ENCODE measurements at places on chromosomes 5 and 9. TPM values are rescaled to one million over a fixed set of nuclear protein-coding genes. Genes with fewer than 3 reads are reported as not detected.

Gene DBH
- total RNA-seq, result not detected

Gene GRM6
- total RNA-seq, result not detected

Gene SLC24A2
- total RNA-seq, result not detected

Gene LHFPL2
- total RNA-seq, result 0.84 TPM

Gene CATSPER3
- 0.18 TPM for total RNA-seq

Gene PCDHGA7
- not detected for total RNA-seq

Gene NME5
- total RNA-seq, result not detected

GRCh38 chr9:130196643-130197042 lies 24.4 kb downstream of the NCS1 start:
- no peak for DNase-seq

DNA sequence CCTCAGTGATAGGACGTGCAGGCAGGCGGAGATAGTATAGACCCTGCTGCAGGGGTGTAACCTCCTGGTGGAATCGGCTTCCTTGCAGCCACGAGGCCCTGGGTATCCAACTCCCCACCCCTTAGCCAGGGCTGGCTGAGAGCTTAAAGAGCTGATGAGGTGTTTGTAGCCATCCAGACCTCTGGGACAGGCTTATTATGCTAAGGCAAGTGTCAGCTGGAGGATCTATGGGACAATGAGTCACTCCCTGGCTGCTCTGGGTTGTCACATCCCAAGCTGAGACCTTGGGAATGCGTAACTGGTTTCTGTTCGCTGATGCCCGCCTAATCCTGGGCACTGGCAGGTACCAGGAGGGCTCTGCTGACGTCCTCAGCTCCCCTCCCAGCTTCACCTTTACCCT lies 38.9 kb downstream of the DAB2IP start:
- DNase-seq, result no peak

GRCh38 chr5:135492319-135492626 lies 40.1 kb upstream of the TIFAB start:
- DNase-seq, result no peak

DNA sequence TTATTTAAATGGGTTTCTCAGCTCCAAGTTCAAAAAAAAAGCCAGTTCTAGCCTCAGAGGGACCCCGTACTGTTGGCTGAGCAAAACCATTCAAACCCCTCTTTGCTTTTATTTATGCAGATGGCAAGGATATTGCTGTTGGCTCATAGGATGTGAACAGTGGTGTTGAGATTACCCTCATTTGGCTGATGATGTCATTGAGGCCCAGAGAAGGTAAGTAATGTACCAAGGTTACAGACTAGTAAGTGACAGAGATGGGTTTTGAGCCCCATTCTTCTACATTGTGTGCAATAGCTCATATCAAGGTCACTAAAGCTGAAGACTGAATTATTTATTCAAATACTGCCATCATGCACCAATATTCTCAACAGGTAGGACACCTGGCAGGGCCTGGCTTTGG lies 122.2 kb upstream of the PCA3 start:
- no peak for DNase-seq

DNA sequence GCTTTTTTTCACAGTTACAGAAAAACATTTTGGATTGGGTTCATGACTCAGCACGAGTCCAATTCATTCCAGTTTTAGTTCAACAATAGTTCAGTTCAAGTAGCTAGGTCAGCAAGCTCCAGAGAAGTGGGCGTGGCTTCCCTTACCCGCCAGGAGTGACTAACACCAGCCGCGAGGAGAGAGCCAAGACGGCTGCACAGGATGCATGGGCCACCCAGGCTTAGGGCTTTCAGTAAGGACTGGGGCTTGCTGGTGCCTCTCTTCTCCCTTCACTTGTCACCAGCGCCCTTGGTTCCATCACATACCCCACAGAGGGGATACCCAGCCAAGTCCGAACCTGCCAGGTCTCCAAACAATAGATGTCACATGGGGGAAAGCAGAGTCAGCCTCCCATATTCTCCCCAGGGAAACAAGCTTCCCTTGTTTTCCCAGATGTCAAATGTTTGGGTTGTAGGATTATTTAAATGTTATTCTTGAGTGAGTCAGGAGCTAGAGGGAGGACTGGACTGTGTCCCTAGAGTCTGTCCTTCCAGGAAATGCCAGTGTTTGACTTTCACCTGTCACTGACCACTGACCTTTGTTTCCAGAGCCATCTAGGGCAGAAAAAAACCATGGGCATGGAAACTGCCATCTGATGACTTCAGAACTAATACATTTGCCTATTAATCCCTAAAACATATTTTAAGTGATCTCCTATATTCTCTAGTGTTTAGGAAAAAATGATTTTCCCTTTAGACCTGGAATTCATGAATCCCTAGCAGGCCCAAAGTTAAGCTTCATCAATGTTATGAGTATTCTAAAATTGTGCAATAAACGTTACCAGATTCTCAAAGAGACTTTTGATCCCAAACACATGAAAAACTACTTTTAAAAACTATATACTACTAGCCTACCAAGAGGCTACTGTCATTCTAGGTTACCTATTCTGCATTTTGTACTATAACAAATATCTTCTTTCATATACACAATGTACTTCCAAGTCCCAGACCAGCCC lies 51.9 kb downstream of the NIPAL4 start:
- DNase-seq, result no peak

DNA sequence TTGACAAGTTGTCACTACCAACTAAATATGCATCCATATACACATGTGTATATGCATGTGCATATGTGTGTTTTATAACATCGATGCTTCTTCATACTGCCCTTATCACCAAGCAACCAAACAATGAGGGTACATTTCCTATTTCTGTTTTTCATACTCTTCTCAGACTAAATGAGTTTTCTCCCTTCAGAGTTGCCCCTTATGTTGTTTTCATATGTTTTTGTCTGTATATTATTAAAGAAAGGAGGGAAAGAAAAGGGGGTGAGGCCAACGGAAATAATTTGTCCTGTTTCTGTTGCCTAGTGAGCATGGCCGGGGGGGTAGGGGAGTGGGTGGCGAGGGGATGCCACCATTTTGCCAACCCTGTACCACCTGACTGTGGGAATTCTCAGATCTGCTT lies 28.8 kb upstream of the NFIB start:
- DNase-seq, result no peak

- DNase-seq, result no peak
Measured at GRCh38 chr5:115423541-115423940, 121.0 kb downstream of the FEM1C start.

DNA sequence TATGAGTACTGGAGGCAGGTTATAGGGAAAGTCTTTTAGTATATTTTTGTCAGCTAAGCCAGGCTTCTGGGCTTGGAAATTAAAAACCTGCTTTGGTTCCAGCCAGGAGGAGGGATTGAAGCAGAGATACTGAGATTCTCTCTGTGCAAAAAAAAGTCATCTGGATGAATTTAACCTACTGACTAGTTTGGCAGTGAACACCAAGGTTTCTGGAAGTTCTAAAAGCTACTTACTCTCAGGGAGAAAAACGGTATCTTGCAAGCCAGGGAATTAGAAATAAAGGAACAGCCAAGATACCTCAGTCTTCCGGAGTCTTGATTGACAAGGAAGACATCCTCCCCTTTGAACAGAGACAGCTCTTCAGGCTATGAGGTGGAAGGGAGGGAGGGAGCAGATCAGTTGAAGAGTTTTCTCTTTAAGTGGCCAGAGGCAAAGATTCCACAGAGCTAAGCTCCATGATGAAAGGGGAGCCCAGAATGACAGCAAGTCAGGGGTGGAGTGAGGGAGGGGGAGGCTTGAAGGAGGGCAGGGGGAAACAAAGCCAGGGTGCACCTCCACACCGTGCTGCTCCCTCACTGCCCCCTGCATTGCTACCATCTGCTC lies 8.3 kb upstream of the ZBTB34 start:
- DNase-seq, result no peak

- no peak for DNase-seq
Measured at GRCh38 chr9:33172256-33173238, 5.4 kb upstream of the B4GALT1 start.

DNA sequence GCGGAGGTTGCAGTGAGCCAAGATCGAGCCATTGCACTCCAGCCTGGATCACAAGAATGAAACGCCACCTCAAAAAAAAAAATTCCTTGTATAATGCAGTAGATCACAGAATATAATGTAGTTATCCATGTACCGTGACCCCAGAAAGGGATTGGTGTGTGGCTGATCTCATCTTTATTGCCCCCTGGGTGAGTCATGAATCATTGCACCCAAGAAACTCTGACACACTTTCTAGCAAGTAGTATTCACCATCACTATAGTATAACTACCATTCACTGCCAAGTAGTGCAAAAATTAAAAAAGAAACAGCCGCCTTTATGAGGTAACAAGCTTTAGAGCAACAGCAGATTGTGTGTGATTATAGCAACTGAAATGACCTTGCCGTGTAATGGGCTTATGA lies 23.7 kb upstream of the ANKH start:
- no peak for DNase-seq

DNA sequence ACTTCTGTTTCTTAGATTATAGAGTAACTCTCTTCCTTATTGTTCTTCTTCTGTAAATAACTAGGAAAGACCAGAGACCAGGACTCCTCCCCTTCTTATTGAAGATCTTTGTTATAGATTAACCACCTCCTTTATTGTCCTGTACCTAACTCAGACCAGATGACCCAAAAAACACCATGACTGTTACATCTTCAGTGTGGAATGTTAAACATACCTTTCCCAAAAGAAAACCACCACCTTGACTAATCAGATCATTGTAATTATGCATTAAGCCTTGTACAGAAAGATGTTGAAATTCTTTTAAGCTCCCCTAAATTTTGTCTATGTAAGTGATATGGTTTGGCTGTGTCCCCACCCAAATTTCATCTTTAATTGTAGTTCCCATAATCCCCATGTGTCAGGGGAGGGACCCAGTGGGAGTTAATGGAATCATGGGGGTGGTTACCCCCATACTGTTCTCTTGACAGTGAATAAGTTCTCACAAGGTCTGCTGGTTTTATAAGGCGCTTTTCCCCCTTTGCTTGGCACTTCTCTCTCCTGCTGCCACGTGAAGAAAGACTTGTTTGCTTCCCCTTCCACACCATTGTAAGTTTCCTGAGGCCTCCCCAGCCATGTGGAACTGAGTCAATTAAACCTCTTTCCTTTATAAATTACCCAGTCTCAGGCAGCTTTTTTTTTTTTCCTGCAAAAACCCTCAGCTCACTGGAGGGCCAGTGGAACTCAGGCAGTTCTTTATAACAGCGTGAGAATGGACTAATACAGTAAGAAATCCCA lies 26.3 kb downstream of the ARSB start:
- no peak for DNase-seq

DNA sequence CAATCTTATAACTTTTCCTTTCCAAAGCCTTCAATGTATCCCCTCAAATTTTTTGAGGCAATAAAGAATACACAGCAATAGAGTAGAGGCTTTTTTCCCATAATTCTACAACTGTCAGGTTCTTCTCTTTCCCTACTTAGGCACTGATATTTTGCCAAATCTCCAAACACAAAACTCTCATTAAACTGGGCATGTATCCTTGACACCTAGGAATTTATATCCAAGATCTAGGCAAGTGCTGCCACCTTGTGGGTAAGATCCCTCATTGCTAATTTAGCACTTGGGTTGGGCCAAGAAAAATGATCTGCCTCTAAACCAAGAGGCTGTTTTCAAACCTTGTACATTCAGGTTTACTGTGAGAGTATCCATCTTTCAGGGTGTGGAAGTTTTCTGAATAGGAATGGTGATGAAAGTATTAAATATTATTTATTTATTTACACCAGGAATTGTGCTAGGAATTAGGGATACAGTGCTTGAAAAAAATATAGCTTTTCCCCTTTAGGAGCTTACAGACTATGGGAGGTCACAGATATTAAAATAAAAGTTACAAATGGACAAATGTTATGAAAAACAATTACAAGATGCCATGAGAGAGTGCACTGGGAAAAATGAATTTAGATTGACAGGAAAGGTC lies 17.6 kb downstream of the TSTD2 start:
- peak; percentile 58 for DNase-seq

GRCh38 chr5:52799358-52799982 lies 11.8 kb downstream of the ITGA1 start:
- DNase-seq, result no peak

DNA sequence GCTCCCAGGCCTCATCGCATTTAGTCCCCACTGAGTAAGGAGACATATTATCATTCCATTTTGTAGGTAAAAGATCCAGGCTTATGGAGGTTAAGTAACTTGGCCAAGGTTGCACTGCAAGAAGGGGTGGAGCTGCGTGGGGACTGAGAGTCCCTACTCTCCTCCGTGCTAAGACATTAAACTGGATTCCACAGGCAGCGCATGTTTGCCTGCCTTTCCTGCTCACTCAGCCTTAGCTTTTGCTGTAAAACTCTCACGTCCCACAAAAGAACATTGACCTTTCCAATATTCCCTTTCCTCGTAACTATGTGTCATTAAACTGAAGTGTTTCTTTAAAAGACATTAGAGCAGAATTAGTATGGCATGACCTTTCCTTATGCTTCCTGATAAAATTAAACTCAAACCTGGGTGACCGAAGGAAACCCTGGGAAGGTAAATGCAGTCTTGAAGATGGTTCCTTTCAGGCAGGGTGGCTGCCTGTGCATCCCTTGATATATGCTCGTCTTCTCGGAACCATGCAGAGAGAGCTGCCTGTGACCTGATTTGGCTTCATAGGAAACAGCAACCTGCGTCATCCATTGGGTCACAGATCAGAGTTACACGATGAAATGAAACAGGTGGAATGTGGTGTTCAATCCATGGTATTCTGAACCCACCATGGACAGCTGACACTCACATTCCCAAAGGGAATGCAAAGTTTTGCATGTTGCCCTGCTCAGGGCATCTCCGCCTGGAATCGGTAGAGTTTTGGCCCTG lies 85.9 kb downstream of the TMEM252 start:
- DNase-seq, result no peak

GRCh38 chr5:9619331-9620092 lies 10.6 kb downstream of the TAS2R1 start:
- no peak for DNase-seq

All from CD8-positive, alpha-beta memory T cell (primary cell).